Natural killer cell (primary cell): ENCODE measurements at places on chromosomes 6 and 20. TPM values are rescaled to one million over a fixed set of nuclear protein-coding genes. Genes with fewer than 3 reads are reported as not detected.
A peak's percentile ranks its signal among the peaks of the same experiment; 100 is the strongest.

DNA sequence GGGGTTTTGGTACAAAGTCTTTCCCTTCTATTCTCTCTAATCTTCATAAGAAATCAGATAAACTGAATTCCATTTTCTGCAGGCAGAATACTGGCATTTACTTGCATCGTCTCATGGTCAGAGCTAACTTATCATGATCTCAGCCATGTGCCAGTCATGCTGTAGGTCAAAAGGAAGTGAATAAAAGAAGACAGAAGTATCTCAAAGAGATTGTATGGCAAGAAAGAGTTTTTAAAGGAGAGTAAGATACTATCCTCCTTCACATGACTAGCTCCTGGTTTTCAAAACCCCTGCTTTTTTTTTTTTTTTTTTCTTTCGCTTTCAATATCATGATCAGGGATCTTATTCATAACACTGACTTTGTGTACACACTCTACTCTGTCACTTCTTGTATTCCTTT is 398.3 kb downstream of the C6orf118 start:
- no peaks in the 10 kb centered on the region for H3K36me3 ChIP-seq
- no peaks in the 10 kb centered on the region for H3K4me1 ChIP-seq
- DNase-seq, result no peak
- H3K27ac ChIP-seq, result no peak overlapping the region
- no peak overlapping the region for H3K4me3 ChIP-seq

- no peak overlapping the region for H3K4me3 ChIP-seq
- H3K36me3 ChIP-seq, result no peaks in the 10 kb centered on the region
- no peak overlapping the region for H3K27ac ChIP-seq
Observed at GRCh38 chr20:10798811-10799210, 125.0 kb upstream of the JAG1 start.

GRCh38 chr6:30554962-30555815 is 1.1 kb downstream of the GNL1 start:
- H3K27ac ChIP-seq, result peak overlapping the region; percentile 97
- DNase-seq, result peak; percentile 54
- H3K4me1 ChIP-seq, result peaks cover 24% of the 10 kb centered on the region
- H3K4me3 ChIP-seq, result peak overlapping the region; percentile 64
- H3K36me3 ChIP-seq, result peaks cover 30% of the 10 kb centered on the region

DNA sequence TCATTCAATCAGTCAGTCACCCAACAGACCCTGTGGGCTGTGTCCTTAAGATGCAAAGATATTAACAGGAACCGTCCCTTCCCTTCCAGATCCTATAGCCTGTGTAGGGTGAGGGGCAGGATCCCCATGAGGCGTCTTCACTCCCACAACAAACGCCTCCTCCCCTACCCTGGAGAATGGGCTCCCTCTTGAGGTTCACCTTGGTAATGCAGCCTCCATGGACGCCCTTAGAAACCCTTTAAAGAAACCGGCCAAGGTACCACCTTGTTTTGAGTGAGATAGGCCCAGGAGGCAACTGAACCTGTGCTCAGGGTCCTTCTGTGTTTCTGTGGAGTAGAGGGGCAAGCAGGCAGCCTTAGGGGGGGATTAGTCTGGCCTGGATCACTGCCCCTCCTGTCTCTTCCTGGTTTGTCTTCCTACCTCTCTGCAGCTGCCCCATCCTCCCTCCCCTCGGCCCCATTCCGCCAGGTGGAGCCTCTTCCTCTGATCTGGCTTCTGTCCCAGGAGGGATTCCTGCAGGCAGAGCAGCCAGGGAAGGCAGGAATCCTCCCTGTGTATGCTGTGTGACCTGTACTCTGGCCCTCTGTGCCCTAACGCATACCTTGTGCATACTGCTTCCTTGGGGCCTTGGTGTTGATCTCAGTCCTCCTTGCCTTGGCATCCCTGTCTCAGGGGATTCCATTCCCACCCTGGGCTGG is 6.6 kb upstream of the GUCA1A start:
- no peak overlapping the region for H3K27ac ChIP-seq
- peak; percentile 65 for DNase-seq
- no peaks in the 10 kb centered on the region for H3K36me3 ChIP-seq
- no peaks in the 10 kb centered on the region for H3K4me1 ChIP-seq
- H3K4me3 ChIP-seq, result no peak overlapping the region
- H3K27me3 ChIP-seq, result no peaks in the 10 kb centered on the region

GRCh38 chr6:149696901-149697300 is 21.0 kb downstream of the LATS1 start:
- no peaks in the 10 kb centered on the region for H3K27me3 ChIP-seq
- peaks cover 33% of the 10 kb centered on the region for H3K36me3 ChIP-seq
- H3K4me3 ChIP-seq, result no peak overlapping the region
- DNase-seq, result no peak
- H3K27ac ChIP-seq, result no peak overlapping the region

GRCh38 chr6:114055349-114055748 is 84.4 kb upstream of the HDAC2 start:
- no peaks in the 10 kb centered on the region for H3K4me1 ChIP-seq
- H3K27ac ChIP-seq, result no peak overlapping the region
- no peak overlapping the region for H3K4me3 ChIP-seq
- H3K36me3 ChIP-seq, result no peaks in the 10 kb centered on the region
- no peak for DNase-seq
- H3K27me3 ChIP-seq, result no peaks in the 10 kb centered on the region

- no peaks in the 10 kb centered on the region for H3K36me3 ChIP-seq
Observed at GRCh38 chr20:19712721-19713260, 45.3 kb upstream of the RIN2 start.

DNA sequence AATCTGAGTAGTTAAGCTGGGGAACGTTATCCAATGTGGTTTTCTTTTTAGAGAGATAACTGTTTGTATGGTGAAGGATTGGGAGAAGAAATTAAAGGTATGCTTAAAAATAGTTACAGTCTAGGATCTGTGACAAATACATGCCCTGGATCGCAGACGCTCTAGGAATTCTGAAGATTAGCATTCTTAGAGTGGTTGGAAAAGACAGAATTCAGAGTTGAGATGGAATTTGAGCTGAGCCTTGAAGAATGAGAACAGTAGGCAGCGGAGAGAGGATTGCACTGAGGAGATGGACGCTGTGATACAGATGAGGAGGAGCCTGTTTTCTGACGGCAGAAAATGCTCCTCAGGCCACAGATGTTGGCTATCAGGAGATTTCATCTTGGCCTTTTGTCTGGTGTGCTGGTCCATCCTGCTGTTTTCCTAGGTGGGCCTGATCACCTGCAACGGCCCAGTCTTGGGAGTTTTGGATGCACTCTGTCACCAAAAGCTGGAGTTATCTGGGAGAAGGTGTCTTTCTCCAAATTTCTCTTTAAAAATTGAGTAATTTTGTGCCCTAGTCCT is 48.3 kb upstream of the KIF25 start:
- no peaks in the 10 kb centered on the region for H3K4me1 ChIP-seq
- no peaks in the 10 kb centered on the region for H3K36me3 ChIP-seq
- no peak overlapping the region for H3K4me3 ChIP-seq
- no peak for DNase-seq
- H3K27ac ChIP-seq, result no peak overlapping the region

GRCh38 chr6:136779682-136780081 is 12.6 kb downstream of the MAP3K5 start:
- no peaks in the 10 kb centered on the region for H3K27me3 ChIP-seq
- no peaks in the 10 kb centered on the region for H3K36me3 ChIP-seq
- no peak overlapping the region for H3K27ac ChIP-seq
- H3K4me3 ChIP-seq, result no peak overlapping the region

- no peak overlapping the region for H3K27ac ChIP-seq
- no peak for DNase-seq
- H3K4me1 ChIP-seq, result no peaks in the 10 kb centered on the region
- no peaks in the 10 kb centered on the region for H3K27me3 ChIP-seq
- H3K4me3 ChIP-seq, result no peak overlapping the region
Observed at GRCh38 chr6:136016228-136017225, 165.0 kb downstream of the PDE7B start.

GRCh38 chr20:48349656-48350055 is 478.1 kb downstream of the PREX1 start:
- no peaks in the 10 kb centered on the region for H3K36me3 ChIP-seq
- H3K27me3 ChIP-seq, result no peaks in the 10 kb centered on the region
- no peaks in the 10 kb centered on the region for H3K4me1 ChIP-seq
- H3K27ac ChIP-seq, result no peak overlapping the region
- no peak for DNase-seq
- no peak overlapping the region for H3K4me3 ChIP-seq

DNA sequence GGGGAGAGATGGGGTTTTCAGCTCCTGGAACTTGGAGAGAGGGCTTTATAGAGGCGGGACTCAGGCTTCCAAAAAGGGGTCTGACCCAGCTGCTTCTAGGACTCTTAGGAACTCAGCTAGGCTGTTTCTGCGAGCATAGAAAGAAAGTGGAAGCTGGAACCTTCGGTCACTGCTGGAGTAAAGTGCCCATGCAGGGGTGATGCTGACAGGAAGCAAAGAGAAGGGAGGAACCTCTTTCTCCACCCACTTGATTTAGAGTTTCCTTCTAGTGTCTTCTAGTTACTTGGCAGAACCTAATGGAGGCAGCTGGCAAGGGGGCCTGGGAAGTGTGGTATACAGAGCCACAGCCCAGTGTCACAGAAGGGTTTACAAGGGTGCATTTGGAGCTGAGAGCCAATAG is 283.6 kb downstream of the QKI start:
- no peak for DNase-seq
- H3K4me3 ChIP-seq, result no peak overlapping the region
- peaks cover 20% of the 10 kb centered on the region for H3K4me1 ChIP-seq
- no peaks in the 10 kb centered on the region for H3K36me3 ChIP-seq
- H3K27me3 ChIP-seq, result no peaks in the 10 kb centered on the region

DNA sequence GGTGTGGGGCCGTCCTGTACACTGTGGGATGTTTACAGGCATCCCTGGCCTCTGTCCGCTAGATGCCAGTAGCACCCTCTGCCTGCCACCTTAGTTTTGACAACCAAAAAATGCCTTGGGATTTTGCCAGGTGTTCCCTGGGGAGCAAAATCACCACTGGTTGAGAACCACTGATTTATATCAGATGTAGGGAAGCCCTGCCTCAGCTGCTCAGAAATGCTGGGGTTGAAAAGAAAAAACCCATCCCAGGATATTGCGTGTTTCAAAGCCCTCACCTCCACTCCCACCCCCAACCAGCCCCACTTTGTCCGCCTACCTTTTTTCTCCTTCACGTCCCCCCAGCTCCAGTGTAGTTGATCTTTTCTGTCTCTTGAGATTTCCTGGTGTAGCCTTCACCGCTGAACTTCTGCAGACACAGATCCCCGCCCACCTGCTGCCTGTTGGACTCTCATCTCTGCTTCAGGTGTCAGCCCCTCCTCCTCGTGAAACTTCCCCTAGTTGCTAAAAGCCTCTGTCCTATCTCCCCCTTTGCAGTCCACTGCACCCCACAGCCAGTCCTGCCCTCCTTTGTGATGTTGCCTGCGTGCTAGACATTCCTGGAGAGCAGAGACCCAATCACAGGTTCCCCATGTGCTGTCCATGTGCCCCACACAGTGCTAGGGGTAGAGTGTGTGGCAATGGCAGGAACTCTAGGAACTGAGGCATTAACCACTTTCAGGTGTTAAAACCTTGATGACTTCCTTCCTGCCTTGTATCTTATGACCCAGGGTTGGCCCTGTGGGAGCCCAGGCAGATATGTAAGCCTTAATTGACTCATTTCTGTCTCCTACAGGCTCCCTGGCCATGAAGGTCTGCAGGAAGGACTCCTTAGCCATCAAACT is 98.9 kb downstream of the TBC1D7 start:
- no peak overlapping the region for H3K4me3 ChIP-seq
- peaks cover 11% of the 10 kb centered on the region for H3K27me3 ChIP-seq
- no peaks in the 10 kb centered on the region for H3K36me3 ChIP-seq
- DNase-seq, result peak; percentile 62
- H3K4me1 ChIP-seq, result peaks cover 27% of the 10 kb centered on the region

DNA sequence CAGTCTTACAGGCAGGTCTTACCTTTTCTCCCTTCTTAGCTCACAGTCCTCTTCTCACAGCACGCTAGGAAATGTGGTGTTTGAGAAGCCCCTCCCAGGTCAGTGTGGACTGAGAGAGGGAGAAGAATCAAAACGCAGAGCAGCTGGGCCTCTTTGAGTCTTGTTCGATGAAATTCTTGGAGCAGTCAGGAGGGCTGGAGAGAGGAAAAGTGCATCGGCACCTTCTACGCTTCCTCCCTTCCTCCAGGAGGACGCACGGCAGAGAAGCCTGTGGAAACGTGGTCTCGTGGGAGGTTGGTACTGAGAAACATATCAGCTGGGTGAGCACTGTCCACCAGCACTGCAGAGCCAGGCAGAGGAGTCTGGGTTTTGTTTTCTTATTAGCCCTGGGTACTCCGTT is 52.7 kb downstream of the TXLNB start:
- no peak for DNase-seq
- no peaks in the 10 kb centered on the region for H3K36me3 ChIP-seq
- no peaks in the 10 kb centered on the region for H3K4me1 ChIP-seq
- H3K27me3 ChIP-seq, result no peaks in the 10 kb centered on the region

DNA sequence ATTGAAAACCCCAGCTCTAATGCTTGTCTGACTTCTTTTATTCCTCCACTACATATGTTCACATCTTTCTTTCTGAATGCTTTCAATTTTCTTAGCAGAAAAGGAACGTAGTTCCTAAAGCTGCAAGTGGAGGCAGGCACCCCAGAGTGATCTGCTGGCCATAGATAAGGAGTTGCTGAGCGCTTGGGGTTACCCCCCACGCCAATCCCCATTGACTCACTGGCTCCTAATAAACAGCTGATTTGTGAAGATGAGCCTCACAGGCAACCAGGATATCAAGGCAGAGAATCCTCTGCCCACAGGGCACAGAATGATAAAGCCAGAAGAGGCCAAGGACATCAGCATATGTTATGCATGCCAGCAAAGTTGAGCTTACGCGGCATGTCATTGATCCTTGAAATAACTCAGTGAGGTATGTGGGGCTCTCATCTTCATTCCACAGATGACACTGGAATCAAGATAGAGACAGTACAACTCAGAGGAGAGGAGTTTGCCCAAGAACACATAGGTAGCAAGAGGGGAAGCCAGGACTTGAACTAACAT is 129.1 kb upstream of the PTPRT start:
- no peak overlapping the region for H3K4me3 ChIP-seq
- no peaks in the 10 kb centered on the region for H3K27me3 ChIP-seq
- no peak overlapping the region for H3K27ac ChIP-seq
- no peak for DNase-seq
- no peaks in the 10 kb centered on the region for H3K36me3 ChIP-seq

- no peak overlapping the region for H3K4me3 ChIP-seq
- H3K4me1 ChIP-seq, result no peaks in the 10 kb centered on the region
- DNase-seq, result no peak
- H3K27ac ChIP-seq, result no peak overlapping the region
- H3K36me3 ChIP-seq, result no peaks in the 10 kb centered on the region
Observed at GRCh38 chr6:38776515-38776914, 61.4 kb downstream of the DNAH8 start.

Gene PSORS1C2
- total RNA-seq, result not detected

Gene RIPK1
- total RNA-seq, result 30.9 TPM

Gene HRH3
- not detected for total RNA-seq

Gene HLA-DOB
- total RNA-seq, result 10.4 TPM

Gene CAGE1
- total RNA-seq, result 1.3 TPM

Gene WFDC5
- not detected for total RNA-seq

Gene GINS1
- total RNA-seq, result 1.4 TPM

Gene KIF25
- total RNA-seq, result not detected

Gene FAM217A
- total RNA-seq, result not detected

Gene NKX2-4
- total RNA-seq, result not detected

Gene TNXB
- 11.7 TPM for total RNA-seq

Gene SLC22A7
- total RNA-seq, result not detected
